Right lung (tissue), 10 donors: ENCODE measurements at places on chromosomes 7 and 10.

DNA sequence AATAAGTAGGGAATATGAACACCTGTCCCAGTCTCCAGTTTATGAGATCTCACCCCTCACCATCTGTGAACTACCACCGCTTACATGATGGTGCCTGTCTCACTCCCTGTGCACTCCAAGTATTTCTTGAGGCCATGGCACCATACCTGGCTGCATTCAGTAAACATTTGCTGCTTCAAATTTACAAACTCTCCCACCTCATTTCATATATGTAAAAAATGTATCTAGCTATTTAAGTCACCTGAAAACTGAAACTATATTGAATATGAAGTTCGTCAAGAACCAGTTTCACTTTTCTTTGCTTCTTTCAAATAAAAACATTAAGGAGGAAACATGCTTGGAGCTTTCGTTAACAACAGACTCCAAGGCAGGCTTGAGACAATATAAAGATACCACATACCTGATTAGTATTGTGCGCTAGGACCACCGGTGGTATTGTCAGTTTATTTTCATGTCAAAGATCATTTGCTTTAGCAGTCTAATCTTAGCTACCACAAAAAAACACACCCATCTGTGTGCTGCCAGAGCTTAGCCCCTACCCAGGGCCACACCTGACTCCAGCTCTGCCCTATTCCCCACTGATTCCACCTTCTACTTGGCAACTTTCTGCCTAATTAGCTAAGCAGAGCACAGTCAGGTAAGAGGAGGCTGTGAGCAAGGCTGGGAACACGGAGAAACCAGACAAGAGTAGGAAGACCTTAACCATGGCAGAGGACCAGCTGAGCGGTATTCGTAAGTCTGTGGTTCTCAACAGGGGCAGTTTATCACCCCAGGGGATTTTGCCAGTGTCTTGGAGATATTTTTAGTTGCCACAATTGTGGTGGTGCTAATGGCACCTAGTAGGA is 92.0 kb downstream of the ZFAND4 start:
- DNase-seq, result no peak

- peak; percentile 35 for DNase-seq
Measured at GRCh38 chr7:27148756-27149641, 1.4 kb upstream of the HOXA6 start.

- DNase-seq, result no peak
Measured at GRCh38 chr7:137882261-137882668, 35.5 kb upstream of the DGKI start.

GRCh38 chr7:138891446-138891810 is 89.8 kb downstream of the KIAA1549 start:
- DNase-seq, result no peak

DNA sequence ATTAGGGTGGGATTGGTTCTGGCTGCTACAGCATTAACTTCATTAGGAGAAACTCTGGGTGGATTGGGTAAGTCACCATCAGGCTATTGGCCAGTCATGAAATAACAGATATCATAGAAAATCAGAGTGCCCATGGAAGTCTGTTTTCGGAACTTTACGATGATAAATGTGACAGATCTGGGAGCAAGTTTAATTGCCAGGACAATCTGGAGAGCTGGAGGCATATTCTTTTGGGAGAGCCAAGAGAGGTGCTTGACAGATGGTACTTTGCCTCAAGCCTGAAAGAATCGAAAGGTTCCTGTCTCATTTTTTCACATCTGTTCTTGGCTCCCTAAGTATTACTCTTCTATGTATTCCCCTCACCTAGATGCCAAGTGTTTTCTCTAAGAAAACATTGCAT is 369.9 kb downstream of the CNTNAP2 start:
- no peak for DNase-seq

GRCh38 chr10:89494068-89494467 is 41.3 kb downstream of the SLC16A12 start:
- DNase-seq, result no peak

GRCh38 chr7:8260871-8261694 is 884 bp downstream of the ICA1 start:
- DNase-seq, result peak; percentile 26

DNA sequence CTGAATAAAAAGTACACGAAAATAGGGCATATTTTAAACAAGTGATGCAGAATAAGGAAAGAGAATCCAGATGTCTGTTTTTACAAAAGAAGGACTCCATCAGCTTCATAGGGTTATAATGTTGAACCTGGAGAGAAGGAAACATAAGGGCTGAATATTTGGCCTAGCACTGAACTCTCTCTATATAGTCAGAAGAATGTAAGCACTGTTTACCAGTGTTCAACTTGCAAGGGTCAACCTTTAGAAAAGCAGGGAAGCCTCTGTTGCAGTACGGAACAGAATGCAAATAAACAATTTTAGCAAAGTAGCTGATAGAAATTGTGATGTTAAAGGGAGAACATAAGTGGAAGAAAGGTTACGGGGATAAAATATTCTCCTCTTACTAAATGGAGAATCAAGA is 16.2 kb downstream of the CDK6 start:
- no peak for DNase-seq

DNA sequence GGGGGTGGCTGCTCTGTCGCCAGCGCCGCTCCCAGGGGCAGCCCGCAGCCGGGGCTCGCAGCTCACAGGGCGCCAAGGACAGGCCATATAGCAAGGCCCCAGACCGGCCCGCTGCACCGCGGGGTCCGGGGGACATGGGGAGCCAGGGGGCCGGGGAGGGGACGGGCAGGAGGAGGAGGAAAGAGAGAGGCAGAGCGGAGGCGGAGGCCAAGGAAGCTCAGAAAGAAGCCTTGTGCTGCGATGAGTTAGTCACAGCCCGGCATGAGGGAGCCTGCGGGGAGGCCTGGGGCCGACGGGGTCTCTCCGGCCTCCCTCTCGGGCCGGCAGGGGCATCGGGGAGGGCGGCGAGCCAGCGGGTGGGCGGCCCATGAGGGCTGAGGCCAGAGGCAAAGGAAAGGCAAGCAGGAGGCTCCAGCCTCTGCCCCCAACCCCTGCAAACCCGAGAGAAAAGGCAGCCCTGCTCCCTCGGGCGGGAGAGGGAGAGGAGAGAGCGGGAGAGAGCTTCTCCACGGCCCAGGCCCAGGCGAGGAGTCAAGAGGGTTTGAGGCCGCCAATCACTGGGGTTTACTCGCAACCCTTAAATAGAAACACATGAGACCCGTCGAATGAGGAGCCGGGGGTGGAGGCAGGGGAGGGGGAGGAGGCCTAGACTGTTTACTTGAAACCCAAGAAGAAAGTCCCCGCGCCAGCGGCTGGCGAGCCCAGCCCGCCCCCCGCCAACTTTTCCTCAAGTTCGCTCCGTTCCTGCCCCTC is 167.9 kb downstream of the NEURL1 start:
- peak; percentile 91 for DNase-seq

DNA sequence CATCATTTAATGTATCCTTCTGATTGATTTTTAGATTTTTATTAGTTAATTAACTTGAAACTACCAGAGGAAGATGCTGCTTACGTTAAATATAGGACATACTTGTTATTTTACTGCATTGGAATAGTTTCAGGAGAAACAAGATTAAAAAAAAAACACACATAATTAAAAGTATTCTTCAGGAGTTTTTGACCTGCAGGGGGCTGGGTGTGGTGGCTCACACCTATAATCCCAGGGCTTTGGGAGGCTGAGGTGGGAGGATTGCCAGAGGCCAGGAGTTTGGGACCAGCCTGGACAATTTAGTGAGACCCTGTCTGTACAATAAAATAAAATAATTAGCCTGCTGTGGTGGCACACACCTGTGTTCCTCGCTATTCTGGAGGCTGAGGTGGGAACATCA is 10.7 kb downstream of the CBLL1 start:
- DNase-seq, result no peak

GRCh38 chr7:3682028-3682710 is 381.1 kb downstream of the SDK1 start:
- peak; percentile 18 for DNase-seq

DNA sequence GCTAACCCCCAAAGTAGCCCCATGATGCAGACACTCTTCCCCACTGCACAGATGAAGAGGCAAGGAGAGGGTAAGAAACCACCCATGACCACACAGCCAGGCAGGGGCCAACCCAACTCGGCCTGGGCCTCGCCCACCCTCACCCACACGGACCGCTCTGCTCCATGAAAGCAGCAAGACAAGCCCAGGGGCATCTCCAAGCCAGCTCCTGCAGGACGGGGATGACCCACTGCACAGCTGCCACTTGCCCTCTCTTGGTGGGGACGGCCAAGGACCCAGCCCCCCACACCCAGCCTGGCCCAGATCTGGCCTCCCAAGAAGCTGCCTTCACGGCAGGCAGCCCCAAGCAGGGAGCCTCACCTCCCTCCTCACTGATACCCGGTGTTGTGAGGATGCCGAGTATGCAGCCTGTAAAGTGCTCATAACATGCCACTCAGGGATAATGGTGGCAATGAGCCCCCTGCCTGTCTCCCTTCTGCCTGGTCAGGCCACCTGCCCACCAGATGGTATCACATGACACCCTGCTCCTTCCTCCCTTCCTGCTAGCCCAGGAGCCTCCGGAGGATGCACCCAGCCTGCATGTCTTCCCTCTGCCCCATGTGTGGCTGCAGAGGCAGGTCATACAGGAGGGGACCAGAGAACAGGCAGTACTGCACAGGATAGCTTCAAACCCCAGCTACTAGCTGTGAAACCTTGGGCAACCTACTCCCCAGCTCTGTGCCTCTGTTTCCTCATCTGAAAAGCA is 23.3 kb downstream of the OGDHL start:
- no peak for DNase-seq

DNA sequence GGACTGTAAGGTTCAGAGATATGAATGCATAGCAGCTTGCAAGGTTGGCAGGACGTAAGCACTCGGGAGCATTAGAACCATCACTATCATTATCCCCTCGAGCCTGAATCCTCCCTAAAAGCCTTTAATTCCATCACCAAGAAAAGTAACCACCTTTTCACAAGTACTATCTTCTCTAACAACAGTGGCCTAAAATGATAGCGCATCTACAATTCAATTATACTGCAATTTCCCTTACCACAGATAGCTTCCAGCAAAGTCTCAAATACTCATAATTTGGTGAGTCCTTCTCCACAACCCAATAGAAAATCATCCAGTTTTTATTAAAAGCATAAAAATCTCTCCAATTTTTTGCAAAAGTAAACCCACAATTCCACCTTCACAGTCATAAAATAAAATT is 42.0 kb downstream of the COL1A2 start:
- DNase-seq, result no peak

DNA sequence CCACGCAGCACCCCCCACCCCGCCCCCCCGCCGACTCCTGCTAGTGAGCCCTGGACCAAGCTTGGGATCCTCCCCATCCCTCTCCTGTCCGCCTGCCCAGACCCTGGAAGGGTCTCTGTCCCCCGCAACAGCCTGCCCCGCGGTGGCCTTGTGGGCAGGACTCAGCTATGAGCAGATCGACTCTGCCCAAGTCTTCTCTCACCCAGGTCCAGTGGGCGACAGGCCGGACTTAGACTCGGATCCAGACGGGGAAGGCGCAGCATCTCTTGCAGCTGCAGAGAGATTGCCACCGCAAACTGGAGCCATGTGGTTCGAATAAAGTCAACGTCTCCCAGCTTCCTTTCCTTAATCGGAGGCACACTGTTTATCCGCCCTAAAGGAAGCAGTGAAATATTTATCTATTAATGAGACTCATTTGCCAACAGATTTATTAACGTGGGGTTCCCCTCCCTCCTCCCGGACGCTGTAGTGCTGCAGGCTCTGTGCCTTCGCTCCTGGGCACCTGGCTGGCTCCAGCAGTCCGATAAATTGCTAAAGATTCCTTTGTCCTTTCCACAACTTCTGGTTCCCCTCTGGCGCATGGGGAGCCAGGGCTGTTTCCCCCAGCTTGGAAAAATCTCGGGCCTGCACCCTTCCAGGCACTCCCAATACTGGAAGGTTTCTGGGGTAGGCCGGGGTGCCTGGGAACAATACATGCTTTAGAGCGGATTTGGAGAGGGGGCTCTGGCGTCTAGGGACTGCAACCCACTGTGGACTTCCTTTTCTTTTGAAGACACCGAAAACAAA is 634 bp upstream of the HOXA7 start:
- no peak for DNase-seq

DNA sequence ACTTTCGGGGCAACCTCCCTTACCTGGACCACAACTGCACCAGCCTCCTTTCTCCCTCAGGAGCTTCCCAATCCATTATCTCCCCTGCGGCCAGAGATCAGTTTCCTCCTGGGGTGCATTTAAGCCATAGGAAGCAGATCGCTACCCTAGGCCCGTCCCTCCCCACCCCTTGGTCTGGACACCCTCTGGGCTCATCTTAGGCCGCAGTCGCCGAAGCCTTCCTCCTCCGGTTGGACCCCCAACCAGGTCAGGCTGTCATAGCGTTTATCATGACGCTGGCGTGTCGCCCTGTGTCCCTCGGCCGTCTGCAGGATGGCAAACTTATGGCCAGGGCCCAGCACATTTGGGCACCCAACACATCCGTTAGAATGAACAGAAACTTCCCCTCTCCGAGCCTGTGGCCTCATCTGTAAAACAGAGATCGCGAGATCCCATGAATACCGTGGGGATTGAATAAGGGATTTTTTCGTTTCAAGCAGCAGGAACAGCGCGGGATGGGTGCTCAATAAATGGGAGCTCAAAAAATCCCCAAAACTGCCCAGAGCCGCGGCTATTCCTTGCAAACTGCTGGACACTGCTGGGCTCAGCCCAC is 669 bp upstream of the AP5Z1 start:
- no peak for DNase-seq

DNA sequence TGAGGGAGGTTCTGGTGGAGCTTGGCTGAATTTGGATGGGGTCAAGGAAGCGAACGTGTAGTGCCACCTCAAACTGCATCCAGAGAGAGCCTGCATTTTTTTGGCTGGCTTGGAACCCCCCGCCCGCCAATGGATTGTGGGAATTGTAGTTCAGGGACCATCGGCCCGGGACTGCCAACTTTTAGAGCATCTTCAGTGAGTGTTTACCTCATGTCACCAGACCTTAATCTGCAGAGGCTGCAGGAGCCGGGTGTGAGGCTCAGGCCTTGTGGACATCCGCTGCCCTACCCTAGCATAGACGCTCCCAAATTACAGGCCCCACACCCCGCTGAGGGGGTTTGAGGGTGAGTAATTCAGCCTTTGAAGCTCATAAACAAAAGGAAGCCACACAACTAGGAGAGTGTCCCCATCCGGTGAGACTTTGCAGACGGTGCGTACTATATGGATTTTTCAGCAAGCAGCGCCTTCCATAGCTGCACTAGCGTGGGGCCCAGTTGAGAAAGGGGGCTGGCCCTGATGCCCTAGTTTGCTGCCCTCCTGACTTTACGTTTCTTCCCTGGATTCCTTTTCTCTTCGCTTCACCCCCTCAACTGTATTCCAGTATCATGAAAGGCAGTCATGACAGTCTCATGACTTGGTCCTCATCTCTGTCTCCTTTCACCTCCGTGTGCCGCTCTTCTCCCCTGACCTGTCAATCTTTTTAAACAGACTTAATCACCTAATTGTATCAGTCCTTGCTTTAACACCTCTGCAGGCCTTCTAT is 717 bp downstream of the CNPY4 start:
- DNase-seq, result peak; percentile 71

DNA sequence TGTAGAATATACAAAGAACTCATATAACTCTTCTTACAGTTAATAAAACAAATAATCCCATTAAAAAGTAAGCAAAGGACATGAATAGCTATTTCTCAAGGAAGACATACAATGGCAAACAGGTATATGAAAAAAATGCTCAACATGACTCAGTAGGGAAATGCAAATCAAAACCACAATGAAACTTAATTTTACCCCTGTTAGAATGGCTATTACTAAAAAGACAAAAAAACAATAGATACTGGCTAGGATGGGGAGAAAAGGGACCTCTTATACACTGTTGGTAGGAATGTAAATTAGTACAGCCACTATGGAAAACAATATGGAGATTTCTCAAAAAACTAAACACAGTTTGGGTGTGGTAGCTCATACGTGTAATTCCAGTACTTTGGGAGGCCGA is 37.8 kb downstream of the HERPUD2 start:
- DNase-seq, result no peak
